Adrenal gland (tissue), 19 donors: ENCODE measurements at places on chromosomes 6 and 20.

GRCh38 chr20:39638731-39639130 lies 676.6 kb downstream of the DHX35 start:
- no peaks in the 10 kb centered on the region for H3K4me1 ChIP-seq
- H3K27ac ChIP-seq = no peak overlapping the region
- no peaks in the 10 kb centered on the region for H3K27me3 ChIP-seq
- no peak for DNase-seq

DNA sequence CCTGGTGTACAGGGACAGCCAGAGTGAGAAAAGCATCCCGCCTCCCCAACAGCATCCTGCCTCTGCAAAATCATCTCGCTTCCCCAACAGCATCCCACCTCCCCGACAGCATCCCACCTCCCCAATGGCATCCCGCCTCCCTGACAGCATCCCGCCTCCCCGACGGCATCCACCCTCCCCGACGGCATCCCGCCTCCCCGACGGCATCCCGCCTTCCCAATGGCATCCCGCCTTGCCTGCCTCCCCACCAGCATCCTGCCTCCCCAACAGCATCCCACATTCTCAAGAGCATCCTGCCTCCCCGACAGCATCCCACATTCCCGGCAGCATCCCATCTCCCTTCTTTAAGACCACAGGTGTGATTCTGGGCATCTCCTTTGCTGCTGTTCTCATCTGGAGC lies 46.0 kb upstream of the NXT1 start:
- H3K36me3 ChIP-seq = no peaks in the 10 kb centered on the region
- H3K4me1 ChIP-seq = no peaks in the 10 kb centered on the region
- no peak overlapping the region for H3K4me3 ChIP-seq
- DNase-seq = no peak

- no peak overlapping the region for H3K27ac ChIP-seq
- DNase-seq = no peak
- H3K4me1 ChIP-seq = no peaks in the 10 kb centered on the region
Observed at GRCh38 chr6:117496383-117496990, 14.0 kb downstream of the DCBLD1 start.

- no peaks in the 10 kb centered on the region for H3K27me3 ChIP-seq
- no peak overlapping the region for H3K27ac ChIP-seq
- H3K4me1 ChIP-seq = no peaks in the 10 kb centered on the region
Observed at GRCh38 chr6:157249826-157250225, 73.5 kb downstream of the TMEM242 start.
